Spinal cord (tissue), 10 donors: ENCODE measurements at places on chromosomes 3 and 15.

DNA sequence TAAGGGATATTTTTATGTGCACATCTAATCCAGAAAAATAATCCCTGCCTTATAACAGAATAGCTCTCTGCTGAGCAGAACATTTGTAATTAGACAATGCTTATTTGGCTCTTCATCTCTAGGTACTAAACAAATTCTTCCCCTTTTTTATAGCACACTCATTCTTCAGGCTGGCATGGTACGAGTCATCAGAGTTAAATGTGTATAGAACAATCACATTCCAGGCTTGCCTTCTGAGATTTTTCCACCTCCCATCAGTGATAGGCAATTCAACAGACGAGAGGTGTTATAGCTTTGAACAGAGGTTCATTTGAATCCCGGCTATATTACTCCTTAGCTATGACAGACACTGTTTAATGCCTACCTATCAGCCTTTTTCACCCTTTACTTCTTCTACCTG is 21.4 kb upstream of the SPPL2A start:
- no peak for DNase-seq

- DNase-seq = no peak
Measured at GRCh38 chr3:167773584-167773983, 38.1 kb downstream of the SERPINI1 start.

DNA sequence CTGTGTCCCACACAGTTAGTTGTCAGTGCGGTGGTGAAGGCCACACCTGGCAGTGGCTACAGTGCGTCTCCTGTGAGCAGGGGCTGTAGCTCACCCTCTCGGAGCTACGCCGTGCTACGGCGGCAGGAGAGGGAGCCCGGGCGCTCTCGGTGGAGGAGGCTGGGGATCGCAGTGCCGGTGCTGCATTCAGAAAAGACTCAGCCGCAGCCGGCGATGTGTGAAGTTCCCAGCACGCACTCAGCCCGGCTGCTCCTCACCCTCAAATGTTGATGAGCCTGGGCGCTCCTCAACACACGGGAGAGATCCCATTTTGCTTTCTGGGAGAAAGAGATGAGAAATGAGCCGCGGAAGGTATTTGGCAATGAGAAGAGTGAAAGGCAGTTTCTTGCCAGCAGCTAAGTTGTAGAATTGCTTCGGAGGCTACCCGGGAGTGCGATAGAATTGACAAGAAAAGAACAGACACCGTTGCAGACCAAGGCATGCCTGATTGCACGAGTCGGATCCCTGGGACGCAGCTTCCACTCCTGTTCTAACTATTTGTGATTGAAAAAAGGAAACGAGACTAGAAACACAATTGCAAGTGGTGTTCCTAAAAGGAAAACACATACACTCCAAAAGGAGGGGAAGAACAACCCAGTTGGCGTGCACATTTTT is at the start of gene UNC13C:
Gene UNC13C (plus strand): TSS at position 189 of the 654 bp plus-strand sequence. CDS start 34,463 bp downstream, outside the sequence.
- DNase-seq = peak; percentile 44

GRCh38 chr3:39531066-39531465 is 63.6 kb downstream of the MOBP start:
- DNase-seq = no peak

- no peak for DNase-seq
Measured at GRCh38 chr3:138173769-138174420, 826 bp downstream of the DBR1 start.

- DNase-seq = no peak
Measured at GRCh38 chr3:46699676-46700523, 1.3 kb upstream of the TMIE start.

- no peak for DNase-seq
Measured at GRCh38 chr3:36792342-36792741, 28.0 kb upstream of the DCLK3 start.

- DNase-seq = no peak
Measured at GRCh38 chr3:128226186-128226725, 73.0 kb downstream of the EEFSEC start.

- peak; percentile 22 for DNase-seq
Measured at GRCh38 chr3:46442576-46443530, 21.9 kb downstream of the LTF start.

- DNase-seq = peak; percentile 81
Measured at GRCh38 chr3:54514006-54514405, 391.7 kb downstream of the CACNA2D3 start.

DNA sequence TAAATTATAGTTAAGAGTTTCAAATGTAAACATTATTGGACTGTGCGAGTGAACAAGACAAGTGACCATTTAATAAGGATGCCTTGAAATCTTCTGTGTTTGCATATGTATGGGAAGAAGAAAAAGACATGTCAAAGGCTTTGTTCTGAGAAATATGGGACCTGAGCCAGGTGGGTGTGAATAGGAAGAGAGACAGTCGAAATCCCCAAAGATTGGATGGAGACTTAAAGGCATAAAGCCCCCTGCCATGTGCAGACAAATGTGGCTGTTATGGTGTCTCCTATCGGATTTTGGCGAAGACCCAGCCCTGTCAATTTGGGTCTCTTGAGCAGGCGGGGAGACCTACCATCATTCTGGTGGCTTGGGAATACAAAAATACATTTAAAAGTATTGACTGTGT is 16.9 kb downstream of the FXR1 start:
- no peak for DNase-seq

DNA sequence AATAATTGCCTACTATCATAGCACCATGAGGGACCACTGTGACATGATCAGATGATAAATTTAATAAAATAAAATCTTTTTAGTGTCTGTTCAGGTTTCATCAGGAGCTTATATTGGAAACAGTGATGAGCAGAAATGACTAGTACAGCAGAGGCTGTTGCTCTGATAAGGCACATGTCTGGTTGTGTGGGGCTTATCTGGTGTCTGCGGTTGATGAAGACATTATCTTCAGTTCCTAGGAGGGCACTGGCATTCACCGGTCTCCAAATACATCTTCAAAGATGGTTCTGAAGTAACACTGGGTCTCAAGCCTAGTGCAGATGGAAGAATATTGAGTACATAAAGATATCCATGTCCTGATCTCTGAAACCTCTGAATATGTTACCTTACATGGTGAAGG is 125.3 kb downstream of the SUCNR1 start:
- DNase-seq = no peak

DNA sequence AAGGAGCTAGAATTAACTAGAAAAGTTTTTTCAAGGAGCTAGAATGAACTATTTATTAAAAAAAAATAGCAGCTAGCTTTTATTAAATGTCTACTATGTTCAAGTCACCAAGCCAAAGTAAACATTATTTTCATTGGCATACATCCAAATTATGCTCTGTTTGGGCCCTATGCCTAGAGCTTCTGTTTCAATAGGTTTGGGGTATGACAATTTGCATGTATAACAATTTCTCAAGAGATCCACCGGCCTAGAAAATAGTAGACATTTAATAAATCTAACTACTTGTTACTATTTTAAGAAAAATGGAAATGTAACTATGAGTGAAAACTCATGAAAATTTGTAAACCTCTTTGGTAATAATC is 8.0 kb downstream of the GABRR3 start:
- no peak for DNase-seq

- no peak for DNase-seq
Measured at GRCh38 chr3:178003756-178004155, 532.5 kb upstream of the KCNMB2 start.

- no peak for DNase-seq
Measured at GRCh38 chr3:71487418-71487817, 96.1 kb downstream of the FOXP1 start.

DNA sequence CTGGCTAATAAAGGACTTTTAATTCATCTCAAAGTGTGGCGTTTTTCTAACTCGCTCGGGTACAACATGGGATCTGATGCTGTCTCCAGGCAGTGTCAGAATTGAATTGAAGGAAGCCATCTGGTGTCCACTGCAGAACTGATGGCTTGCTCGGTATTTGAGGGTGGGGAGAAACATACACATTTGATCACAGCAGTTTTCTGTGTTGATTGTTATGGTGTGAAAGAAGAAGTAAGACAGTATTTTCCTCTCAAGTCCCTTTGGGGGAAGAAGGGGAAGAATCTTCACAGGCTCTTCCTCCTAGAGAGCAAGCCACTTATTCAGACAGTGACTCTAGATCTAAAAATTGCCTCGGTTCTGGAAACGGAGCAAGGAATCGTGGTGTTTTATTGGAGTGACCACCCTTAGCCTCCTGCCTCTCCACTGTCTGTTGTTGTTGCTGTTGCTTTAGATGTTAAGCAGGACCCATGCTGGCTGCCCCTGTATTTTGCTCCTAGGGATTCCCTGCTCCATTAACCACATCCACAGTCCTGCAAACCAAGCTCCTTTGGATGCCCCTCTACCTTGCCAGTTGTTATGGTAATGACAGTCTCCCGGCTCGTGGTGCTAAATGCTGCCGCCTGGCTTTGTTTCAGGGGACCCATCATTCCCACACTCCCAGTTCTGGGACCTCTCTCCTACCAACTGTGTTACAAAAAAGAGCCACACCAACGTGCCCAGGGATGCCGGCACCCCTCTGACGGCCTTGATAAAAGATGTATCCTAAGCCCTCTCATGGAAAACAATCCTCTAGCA is 15.3 kb upstream of the MCCC1 start:
- DNase-seq = peak; percentile 67

- no peak for DNase-seq
Measured at GRCh38 chr3:134027631-134028030, 2.1 kb downstream of the SLCO2A1 start.

DNA sequence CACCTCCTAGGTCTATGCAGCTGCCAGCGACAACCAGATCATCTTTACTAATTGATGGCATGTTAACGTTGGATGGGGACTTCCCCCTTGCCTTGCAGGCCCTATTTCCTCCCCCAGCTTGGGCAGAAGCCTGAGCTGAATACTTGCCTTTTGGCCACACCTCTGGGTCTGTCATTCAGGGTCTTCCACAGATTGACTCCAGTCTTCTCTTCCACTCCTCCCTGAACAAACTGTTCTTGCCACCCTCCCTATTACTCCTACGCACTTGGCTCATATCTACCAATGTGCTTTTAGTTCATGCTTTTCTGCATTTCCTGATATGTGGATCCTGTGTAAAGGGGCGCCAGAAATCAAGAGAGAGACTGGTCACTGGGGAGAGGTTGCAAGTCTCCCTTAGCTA is 73.5 kb downstream of the DNASE1L3 start:
- no peak for DNase-seq

DNA sequence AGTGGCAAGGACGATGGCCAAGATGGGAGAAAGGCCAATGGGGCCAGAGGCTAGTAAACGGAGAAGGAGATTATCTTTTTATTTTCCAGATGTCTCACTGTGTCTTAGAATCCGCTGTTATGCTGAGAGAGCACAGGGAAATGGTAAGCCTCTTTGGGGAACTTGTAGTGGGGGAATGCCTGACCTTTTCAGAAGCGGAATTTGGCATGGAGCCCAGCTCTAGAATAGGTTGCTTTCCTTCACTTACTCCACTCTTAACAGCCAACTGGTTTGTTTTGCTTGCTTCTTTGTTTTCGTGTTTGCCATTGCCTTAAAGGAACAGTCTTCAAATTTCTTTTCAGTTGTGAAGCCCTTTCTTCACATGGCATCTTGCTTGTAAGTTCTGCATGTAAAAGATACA is 316.2 kb upstream of the THRB start:
- DNase-seq = peak; percentile 55

DNA sequence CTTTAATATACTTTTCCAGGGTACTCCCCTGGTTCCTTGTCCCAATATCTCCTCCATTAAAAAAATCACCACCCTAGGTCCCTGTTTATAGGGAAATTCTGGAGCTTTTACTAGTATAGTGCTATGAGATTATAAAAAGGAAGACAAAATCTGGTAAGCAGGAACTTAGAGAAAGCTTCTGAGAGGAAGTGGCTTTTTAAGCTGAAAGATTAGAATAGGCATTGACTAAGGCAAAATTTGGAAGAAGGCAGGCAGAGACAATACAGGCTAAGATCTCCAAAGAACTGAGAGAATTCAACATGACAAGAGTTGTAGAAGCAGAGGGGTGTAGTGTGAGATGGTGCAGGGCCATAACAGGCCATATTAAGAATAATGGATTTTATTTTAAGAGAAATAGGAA is 25.8 kb downstream of the SGO1 start:
- no peak for DNase-seq

- DNase-seq = no peak
Measured at GRCh38 chr15:38701149-38701548, 136.5 kb upstream of the RASGRP1 start.

DNA sequence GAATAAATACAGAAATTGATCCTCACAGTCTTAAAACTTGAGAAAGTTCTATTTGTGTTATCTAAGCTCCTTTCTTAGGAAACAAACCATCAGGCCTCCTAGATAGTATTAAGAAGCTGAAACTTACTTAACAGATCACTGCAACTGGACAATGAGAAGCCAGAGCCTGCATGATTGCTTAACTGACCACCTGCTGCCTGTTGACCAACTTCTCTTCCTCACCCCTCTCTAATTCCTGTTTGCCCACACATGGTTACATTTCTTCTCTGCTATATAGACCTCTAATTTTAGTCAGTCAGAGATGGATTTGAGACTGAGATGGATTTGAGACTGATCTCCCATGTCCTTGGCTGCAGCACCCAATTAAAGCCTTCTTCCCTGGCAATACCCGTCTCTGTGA is 13.5 kb downstream of the CCPG1 start:
- no peak for DNase-seq

DNA sequence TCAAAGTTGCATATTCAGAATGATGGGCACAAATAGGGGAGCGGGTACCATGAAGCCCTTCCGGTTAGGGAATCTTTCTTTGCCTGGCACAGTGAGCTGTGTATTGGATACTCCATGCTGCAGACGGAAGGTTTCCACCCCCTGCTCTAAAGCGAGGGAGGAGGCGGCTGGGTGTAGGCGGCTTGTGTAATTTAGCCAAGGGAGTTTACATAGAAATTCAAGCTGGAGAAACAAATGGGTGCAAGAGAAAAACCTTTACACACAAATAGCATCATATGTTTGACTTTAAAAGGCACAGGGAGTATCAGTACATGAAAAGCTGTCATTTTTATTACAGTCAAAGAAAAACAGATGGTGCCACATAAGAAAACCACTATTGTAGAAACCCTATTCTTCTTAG is 59.3 kb upstream of the ADCY5 start:
- no peak for DNase-seq

DNA sequence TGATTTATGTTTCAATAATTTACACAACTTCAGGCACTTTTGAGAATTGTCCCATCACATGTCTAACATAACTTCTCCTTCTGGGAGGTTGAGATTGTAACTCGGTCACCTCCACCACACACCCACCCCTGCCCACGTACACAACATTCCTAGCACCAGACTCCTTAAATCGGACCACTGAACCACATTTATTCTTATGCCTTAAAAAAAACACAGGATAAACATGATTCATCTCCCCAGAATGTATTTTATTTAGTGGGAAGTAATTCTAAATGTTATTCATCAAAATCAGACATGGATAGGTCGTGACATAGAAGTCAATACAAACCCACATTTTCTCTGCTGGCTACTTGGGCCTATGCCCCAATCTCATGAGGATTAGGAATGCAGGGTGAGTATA is 3.0 kb downstream of the SNTN start:
- no peak for DNase-seq
